ENCODE measurements at places on chromosomes 11 and 22.

- DNase-seq, result no peak
Observed at GRCh38 chr11:117603932-117604331, 193.1 kb downstream of the DSCAML1 start.

DNA sequence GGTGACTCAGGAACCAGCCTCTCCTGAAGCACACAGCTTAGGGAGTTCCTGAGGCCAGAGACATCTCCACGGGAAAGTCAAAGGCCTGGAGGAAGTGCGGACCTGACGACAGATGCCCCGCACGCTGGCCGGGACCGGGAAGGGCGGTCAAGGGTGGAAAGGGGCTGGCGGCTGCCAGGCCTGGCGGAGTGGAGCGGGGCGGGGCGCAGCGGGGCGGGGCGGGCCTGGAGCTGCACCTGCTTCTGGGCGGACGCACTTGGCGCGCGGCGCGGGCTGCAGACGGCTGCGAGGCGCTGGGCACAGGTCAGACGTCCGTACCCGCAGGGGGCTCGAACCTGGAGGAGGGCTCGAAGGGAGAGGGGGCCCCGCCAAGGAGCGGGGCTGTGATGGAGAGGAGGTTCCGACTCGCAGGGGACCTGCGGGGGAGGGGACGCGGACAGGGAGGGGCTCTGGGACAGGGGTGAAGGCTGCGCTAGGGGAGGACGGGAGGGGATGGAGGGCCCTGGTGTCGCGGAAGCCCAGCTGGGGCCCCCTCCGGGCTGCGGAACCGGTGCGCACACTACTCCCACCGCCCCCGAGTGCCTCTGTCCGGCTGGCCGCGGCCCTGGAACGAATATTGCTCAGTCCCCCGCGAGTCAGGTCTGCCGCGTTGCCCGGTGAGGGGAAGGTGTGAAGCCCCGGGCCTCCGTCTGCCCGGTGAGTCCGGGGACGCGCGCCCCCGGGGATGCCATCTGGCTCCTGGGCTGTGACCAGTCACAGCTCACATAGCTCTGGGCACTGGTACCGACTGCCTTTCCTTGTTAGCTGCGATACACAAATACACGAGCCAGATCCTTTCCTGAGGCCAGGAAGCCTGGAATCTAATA is at the start of gene TMEM45B:
Gene TMEM45B, plus strand, starts transcription at position 253 of the 866 bp plus-strand sequence. CDS start 36,635 bp downstream, outside the sequence.
- DNase-seq, result no peak

DNA sequence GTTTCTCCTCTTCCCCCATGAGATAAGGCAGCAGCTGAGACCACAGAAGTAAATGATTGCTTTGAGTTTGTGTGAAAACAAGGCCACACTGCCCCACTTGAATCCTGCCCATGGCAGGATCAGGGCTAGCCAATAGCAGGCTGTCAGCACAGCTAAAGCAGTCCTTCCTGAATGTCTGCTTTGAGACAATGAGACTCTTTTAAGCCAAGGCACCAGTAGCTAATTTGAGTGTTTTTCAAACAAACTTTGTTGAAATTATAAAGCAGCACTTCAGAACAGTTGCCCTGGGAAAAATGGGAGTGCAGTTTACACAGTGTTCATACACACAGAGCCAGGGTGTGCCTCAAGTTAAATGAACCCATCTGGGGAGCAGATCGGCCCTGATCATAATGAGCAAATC is 103.5 kb upstream of the OR5AK2 start:
- no peak for DNase-seq

DNA sequence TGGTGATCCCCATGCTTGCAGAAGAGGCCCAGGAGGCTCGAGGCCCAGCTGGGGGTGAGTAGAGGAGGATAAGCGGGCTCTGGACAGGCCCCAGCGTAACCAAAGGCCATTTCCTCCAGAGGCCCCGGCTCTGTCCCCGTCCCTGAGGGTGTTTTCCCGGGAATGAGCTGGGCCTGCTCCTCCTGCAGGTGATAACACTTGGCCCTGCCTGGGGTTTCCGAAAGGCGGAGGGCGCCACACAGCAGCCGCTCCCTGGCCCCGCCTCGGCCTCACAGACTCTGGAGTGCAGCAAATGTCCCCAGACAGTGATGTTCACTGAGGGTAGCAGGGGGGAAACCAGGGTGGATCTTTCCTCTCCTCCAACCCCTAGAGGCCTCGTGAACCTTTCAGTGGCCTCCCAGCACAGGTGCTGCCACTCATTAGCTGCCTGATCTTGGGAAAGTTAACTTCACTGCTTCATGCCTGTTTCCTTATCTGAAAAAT is 10.5 kb upstream of the MGAT3 start:
- DNase-seq, result no peak

- DNase-seq, result peak; percentile 60
Observed at GRCh38 chr11:62108017-62108750, 15.6 kb upstream of the INCENP start.

DNA sequence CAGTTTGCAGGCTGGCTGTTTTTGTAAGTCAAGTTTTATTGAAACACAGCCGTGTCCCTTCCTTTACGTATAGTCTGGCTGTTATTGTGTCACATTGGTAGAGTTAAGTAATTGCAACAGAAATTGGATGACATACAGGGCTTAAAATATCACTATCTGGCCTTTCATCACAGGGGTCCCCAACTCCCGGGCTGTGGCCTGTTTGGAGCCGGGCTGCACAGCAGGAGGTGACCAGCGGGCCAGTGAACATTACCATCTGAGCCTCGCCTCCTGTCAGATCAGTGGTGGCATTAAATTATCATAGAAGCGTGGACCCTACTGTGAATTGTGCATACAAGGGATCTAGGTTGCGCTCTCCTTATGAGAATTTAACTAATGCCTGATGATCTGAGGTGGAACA is 31.7 kb downstream of the EXT2 start:
- no peak for DNase-seq

DNA sequence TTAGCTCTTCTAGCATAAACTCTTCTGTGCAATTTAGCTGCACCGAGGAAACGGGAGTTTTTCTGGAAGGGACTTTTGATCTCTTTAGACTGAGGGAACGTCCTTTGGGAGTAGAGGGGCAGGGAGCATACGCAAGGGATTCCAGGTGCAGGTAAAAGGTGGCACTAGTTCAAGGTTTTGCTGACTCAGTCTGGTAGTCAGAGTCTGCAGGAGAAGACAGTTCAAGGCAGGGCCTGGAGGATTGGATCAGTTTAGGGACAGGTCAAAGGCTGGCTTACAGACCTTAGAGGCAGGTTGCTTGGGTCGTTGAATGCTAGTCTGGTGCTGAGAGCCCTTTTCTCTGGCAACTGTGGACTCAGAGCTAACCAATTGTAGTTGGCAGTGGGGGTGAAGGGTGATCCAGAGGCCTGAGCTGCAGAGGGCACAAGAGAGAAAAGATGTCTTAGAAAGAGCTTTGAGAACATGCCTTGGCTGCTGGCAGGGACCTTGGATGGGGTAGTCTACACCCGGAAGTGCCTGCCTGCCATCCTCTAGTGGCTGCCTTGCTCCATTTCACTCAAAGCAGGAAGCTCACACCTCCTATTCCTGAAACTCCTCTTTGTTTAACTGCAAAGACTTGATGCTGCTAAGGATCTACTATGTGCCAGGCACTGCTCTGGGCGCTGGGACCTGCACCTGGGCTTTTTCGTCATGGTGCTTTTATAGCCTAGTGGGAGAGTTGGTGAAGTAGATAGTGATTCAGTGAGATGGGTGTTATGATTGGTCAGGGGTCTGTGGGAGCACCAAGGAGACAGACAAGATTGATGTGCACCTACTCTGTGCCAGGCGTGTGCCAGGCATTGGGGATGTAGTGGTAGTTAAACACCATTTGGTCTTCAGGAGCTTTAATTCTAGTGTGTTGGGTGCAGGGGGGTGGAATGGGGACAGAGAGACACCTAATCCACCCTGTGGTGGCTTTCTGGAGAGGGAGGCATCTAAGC is 17.1 kb downstream of the MIAT start:
- DNase-seq, result no peak

GRCh38 chr22:28973352-28973751 is 88.3 kb downstream of the C22orf31 start:
- DNase-seq, result no peak

- no peak for DNase-seq
Observed at GRCh38 chr11:45653277-45653676, 12.1 kb downstream of the CHST1 start.

DNA sequence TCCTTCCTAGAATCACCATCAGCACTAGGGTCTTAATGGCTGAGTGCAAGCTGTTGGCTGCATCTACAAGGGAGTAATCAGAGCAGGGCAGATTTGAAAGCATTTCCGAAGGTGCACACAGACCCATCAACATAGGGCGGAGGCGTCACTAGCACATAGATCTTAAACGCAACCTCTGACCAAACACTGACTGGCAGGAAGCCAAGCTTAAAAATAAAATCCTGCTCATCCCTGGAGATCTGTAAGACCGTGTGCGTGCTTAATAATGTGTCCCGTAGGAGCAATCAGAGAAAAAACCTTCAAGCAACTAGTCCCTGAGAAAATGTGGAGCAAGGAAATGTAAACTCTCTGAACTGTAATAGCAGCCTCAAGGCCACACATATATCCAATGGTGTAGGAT is 470.5 kb downstream of the ETS1 start:
- no peak for DNase-seq

GRCh38 chr22:39414886-39415285 is 15.3 kb downstream of the TAB1 start:
- no peak for DNase-seq

DNA sequence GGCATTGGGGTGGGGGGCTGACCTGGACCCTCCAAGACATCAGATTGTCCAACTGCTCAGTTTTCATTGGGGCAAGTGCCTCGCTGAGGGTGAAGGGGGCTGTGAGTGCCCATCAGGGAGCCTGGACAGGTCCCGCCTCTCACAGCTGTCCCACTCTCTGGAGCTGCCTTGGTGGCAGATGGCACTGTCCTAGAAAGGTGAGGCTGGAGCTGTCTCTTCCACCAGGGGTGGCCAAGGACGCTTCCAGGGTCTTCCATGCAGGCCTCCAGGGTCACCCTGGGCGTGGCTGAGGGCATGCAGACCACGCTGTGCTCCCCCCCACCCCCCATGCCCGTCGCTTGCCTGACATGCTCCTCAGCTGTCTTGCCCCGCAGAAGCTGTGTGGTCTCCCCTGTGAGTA is 53.5 kb upstream of the CCDC188 start:
- no peak for DNase-seq

GRCh38 chr11:25094085-25094802 is 597.4 kb downstream of the LUZP2 start:
- DNase-seq, result no peak
